Stimulated activated CD4-positive, alpha-beta T cell treated with anti-CD3 and anti-CD28 coated beads, Interleukin-4, amount 100 ng/mL, for 48 hours (primary cell): ENCODE measurements at places on chromosomes 6 and 20.

DNA sequence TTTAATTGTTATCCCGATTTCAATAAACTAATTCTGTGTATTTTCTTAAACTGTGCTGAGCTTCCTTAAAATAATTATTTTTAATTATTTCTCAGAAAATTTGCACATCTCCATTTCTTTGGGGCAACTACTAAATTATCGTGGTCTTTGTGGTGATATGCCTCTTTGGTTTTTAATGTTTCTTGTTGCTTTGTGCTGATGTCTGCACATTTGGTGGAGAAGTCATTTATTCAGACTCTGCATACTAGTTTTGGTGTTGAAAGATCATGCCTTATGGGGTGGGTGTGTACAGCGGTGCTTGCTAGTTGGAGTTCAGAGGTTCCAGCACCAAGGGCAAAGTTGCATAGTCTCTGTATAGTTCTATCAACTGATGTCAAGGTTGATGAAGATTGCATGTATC lies 253.2 kb downstream of the MEI4 start:
- DNase-seq, result no peak

DNA sequence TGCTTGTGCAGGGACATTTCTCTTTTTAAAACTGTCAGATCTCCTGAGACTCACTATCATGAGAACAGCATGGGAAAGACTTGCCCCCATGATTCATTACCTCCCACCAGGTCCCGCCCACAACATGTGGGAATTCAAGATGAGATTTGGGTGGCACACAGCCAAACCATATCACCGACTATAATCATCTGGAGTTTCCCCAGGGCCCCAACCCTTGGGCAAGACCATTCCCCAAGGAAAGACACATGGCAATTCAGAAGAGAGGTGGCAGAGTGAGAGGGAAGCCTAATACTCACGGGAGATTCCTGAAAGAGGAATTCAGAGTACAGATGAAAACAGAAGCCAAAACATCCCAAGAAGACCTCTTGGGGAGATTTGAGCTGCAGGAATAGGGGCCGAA lies 291.0 kb upstream of the PLCB4 start:
- no peak for DNase-seq

- no peak for DNase-seq
These were observed 422.6 kb upstream of the MMS22L start for GRCh38 chr6:97705568-97705967.

GRCh38 chr20:35876033-35876320 lies 78.3 kb downstream of the SCAND1 start:
- no peak for DNase-seq

GRCh38 chr20:37416848-37417616 lies 71.1 kb downstream of the SRC start:
- DNase-seq, result no peak

DNA sequence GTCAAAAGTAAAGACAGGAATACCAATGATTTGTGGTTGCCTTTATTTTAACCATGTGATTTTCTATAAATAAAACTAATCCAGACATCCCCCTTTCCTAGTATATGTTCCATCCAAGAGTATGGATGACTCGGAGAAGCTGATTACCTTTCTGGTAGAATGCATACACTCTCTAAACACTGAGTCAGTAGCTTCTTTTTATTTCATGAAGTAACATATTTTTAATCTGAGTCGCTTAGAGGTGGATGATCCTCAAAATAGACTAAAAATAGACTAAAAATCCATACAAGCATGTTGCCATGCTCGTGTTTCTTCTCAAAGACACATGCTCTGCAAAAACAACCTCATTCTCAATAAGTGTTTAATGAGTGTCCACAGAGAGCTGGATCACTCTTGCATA lies 263.7 kb downstream of the COL12A1 start:
- no peak for DNase-seq

GRCh38 chr20:20875716-20876115 lies 163.3 kb upstream of the RALGAPA2 start:
- DNase-seq, result no peak

- no peak for DNase-seq
These were observed 8.7 kb upstream of the ILRUN start for GRCh38 chr6:34705241-34705640.

DNA sequence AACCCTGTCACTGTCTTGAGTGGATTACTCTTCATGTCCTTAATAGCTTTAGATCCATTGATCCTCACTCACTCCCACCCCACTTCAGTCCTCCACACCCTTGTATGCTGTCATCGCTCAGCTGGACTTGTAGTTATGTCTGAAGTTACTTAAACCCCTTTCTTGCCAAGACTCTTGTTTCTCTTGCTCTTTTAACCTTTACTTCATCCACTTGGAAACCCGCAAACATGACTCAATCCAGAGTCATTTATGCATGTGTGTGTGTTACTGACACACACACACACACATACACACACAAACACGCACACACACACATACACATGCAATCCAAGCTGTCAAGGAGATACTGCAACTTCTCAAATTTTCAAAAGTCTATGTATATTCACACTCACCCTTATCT lies 341.8 kb downstream of the SYNE1 start:
- DNase-seq, result no peak

GRCh38 chr6:12047792-12048432 lies 35.8 kb downstream of the HIVEP1 start:
- DNase-seq, result no peak

GRCh38 chr6:4480788-4481735 lies 295.1 kb upstream of the CDYL start:
- DNase-seq, result no peak

- no peak for DNase-seq
These were observed 49.3 kb downstream of the EBF4 start for GRCh38 chr20:2741881-2742280.

DNA sequence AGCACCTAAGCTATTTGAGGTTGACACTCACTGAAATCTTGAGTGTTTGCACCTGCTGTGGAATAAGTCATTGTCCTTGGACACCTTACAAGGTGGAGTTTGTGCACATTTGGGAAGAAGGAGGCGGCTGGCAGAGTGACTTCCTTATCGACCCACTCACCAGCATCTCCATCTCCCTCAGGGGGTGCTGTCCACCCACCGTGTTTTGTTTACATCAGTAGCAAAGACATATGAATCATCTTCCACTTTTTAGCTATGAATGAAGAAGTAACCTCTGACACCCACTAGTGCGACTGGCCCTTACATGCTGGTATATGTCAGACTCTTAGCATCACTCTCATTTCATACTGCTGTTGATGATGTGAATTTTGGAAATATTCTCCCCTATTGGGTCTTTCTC lies 119.5 kb upstream of the SGK1 start:
- DNase-seq, result peak; percentile 2

DNA sequence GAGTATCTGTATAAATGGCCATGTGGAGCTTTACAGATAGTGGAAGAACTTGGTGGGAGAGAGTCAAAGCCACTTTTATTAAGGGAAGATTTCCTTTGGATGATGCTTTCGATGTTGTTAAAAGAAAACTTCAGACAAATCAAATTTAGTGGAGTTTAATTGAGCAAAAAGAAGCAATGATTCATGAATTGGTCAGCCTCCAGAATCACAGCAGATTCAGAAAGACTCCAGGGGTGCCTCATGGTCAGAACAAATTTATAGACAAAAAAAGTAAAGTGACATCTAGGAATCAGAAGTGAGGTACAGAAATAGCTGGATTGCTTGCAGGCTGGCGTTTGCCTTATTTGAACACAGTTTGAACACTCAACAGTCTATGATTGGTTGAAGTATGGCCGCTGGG lies 5.3 kb upstream of the CGA start:
- no peak for DNase-seq

DNA sequence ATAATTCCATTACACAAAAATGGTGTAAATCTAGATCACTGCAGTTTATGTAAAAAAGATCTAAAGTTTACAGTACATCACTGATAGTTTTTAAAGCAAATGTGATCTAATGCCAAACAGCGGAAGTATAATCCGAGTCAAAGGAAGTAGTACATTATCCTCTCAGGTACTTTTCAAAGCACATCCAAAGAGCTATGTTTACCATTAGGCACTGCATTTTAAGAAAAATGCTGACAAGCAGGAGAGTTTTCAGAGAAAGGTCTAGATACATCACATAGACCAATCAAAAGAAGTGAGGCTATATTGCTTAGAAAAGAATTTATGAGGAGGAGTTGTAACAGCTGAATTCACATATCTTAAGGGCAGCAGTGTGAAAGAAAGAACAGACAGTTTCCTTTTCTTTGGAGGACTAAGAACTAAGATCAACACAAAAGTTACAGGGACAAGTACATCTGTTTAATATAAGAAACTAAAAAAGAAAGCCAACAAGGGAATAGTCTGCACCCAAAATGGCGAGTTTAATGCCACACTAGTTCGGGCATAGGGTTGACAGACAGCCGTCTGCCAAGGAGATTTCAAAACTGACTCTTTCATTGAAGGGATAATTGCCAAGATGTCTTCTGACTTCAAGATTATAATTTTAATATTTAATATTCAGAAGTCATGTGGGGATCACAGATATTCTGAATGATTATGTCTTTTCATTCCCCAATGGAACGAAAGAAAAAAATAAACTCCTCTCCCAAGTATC lies 1.4 kb downstream of the ZNF184 start:
- no peak for DNase-seq

DNA sequence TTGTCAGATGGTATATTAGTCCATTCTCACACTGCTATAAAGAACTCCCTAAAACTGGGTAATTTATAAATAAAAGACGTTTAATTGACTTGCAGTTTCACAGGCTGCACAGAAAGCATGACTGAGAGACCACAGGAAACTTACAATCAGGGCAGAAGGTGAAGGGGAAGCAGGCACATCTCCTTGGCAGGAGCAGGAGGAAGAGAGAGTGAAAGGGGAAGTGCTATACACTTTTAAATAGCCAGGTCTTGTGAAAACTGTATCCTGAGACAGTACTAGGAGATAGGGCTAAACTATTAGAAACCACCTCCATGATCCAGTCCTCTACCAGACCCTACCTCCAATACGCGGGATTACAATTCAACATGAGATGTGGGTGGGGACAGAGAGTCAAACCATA lies 193.9 kb upstream of the KCNG1 start:
- no peak for DNase-seq

GRCh38 chr6:48048451-48049146 lies 62.4 kb downstream of the PTCHD4 start:
- no peak for DNase-seq

DNA sequence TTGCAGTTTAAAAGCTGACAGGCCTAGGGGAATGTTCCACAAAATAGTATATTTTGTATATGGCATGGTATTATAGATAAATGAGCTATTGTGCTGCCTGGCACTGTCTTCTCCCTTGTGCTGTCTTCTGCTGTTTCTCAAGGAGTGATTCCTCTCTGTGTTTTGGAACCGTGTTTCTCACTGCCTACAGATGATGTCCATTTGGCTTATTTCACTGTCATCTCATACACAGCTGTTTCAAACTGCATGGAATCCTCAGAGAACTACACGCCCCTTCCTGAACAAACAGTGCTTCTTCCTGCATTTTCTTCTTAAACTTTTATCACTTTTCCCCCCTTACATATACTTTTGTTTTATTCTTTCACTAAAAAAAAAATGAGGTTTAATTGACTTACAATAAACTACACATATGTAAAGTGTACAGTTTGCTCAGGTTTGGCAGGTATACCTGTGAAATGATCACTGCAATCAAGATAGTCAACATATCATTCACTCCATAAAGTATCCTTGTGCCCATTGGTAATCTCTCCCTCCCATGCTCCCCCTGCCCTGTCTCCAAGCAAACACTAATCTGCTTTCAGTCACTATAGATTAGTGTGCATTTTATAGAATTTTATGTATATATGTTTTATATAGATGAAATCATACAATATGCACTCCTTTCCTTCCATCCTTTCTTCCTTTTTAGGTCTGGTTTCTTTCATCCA lies 43.0 kb downstream of the CBFA2T2 start:
- no peak for DNase-seq

DNA sequence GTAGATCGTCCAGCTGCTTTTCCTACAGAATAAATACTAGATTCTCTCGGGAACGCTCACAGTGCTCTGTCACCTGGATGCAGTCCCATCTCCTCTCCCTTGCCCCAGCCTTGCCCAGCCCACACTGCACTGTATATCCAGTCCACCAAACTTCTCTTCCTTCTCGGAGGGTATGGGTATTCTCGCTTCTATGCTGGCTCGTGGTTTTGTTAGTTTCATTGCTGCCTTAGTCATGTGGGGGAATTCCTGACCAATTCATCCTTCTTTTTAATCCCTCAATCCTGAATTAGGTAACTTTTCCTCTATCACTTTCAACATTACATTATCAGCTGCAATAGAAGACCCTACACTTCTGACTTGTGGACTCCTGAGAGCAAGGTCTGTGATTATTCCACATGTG lies 252.4 kb downstream of the GMDS start:
- DNase-seq, result no peak

GRCh38 chr6:157791450-157791849 lies 31.6 kb upstream of the SNX9 start:
- no peak for DNase-seq

DNA sequence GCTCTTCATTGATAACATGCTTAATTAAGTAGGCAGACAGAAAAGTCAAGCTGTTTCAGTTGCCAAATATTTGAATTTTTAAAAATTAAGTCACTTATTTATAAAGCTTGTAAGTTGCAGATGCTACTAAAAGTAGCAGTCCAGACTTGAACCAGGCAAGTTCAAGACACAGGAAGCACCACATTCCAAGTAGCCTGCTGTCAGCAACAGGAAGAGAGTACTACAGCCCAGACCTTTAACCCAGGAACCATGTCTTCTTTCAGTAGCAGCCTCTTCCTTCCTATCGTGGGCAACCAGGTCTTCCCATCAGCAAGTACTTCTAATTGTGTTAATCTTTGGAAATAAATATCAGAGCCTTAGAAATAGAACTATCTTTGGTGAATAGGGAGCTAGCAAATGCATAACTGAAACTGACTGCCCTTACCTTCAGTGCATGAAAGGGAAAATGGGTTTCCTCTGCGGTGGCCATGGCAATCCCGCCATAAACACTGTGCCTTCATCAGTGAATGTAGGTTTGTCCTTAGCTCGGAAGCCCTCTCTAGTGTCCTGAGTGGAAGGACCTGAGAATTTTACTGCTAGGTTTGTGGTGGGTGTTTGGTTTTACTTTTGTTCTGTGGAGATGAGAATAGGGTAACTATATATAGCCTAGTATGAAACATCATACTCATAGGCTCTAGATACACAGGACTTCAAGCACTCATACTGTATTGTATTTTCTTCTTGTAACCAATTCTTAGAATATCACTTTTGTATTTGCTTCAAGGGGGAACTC lies 95.6 kb downstream of the SYCP2 start:
- DNase-seq, result no peak
